ENCODE measurements at places on chromosomes 5 and 9.
A peak's percentile ranks its signal among the peaks of the same experiment; 100 is the strongest.

DNA sequence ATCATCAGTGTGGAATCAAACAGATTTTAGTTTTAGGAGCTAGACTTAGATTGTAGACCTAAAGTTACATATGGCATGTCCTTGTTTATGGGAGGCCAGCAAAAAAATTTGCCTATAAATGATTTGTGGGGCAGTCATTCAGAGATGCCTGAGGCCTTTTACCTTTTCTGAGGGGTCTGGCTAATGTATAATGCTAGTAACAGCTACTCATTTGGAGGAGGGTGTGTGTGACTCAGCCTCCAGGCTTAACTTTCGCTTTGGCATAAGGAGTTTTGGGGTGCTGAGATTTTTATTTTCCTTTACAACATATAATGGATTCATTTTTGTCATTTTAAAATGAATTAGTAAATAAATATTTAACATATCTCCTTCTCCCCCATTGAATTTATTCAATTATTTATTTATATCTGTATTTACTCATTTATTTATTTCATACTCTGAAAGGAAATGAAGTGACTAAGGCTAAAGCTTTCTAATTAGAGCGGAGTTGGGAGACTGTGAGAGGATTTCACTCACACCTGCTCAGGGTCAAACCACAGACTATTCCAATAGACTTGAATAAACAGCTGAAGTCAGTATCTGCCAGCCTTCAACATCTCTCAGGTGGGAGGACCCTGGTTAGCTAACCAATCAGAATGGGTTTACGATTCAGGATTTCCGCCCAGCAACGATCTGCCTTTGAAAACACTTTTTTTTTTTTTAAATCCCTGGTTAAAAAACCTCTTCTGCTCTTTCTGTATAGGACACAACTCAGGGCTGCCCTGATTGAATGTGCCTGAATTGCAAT lies 487.5 kb upstream of the SGCD start:
- no peak for DNase-seq

DNA sequence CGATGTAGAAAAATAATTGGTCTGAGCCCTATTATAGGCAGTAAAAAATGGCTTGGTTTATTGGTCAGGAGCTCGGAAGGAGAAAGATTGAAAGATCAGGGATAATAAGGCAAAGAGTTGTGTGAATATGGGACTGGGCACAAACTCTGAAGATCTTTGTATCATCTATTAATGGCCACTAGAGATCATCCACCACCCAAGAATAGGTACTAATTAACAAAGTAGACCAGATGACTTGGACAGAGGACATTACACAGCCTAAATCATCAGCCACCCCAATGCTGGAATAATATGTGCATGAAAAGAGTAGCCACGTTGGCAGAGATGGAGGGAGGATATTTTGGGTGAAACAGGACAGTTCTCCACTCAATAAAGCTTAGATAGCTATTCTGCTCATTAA lies 364.1 kb downstream of the EFNA5 start:
- DNase-seq = no peak

DNA sequence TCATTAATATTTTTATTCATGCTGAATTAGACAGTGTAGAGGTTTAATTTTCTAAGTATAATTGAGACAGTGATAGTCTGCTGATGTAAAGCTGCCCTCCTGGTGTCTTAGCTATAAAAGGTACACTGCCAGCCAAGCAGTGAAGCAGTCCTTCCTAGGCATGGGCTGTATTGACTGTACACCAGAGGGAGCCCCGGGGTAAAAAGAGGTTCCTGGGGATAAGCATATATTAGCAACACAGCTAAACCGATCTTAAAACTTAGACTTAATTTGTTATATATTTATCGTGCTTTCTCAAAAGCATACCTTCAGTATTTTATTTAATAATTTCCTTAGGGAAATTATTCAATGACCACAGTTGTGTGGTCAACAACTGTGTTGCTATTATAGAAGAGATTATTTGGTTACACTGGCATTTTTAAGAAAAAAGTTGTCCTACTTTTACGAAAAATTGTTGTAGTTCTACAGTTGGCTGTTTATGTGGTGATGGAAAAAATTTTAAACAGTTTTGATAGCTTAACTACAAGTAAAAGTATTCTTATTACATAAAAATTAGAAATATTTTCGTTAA lies 68.8 kb downstream of the ELL2 start:
- DNase-seq = no peak

DNA sequence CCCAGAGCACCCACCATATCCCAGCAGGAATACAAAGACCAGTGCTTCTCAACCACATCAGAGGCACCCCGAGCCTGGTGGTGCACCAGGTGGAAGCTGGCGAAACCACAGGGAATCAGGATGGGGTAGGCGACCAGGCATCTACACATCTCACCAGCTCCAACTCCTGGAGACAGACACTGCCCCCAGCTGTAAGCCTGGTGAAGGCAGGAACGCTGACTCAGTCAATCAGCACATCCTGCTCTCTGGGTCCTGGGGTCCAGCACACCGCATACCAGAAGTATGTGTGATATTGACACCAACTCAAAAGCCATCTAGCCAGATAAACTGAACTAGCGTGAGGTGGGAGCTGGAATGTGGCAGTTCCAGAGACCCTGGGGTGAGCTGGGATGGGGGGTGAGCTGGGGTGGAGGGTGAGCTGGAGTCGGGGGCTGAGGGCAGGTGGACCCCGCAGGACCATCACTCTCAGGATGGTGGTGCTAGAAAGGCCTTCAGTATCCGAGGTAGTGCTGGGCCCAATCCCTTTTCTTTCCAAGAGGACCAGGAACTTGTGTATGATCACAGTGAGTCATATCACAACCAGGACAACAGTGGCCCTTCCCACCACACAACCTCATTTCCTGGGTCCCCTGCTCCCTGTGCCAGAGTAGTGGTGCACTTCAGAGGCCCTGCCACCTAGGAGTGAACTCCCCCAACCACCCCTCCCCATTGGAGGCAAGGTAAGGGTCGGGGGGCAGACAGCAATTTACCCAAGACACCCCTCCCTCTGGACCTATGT lies 2.5 kb downstream of the DBN1 start:
- DNase-seq = no peak

GRCh38 chr5:17223367-17224185 lies 6.1 kb downstream of the BASP1 start:
- no peak for DNase-seq

- no peak for DNase-seq
Measured at GRCh38 chr9:108664309-108665255, 191.2 kb downstream of the ACTL7B start.

DNA sequence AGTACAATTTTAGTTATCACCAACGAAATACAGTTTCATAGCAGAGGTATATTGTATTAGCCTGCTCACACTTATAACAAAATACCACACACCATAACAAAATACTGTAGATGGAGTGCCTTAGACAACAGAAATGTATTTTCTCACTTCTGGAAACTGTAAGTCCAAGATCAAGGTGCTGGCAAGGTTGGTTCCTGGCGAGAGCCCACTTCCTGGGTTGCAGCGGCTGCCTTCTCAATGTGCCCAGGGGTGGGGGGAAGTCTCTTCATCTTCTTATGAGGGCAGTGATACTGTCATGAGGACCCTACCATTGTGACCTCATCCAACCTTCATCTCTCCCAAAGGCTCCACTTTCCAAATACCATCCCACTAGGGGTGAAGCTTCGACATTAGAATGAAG lies 30.5 kb upstream of the GADD45G start:
- no peak for DNase-seq

GRCh38 chr5:93163010-93163663 lies 417.9 kb downstream of the NR2F1-AS1 start:
- DNase-seq = no peak

DNA sequence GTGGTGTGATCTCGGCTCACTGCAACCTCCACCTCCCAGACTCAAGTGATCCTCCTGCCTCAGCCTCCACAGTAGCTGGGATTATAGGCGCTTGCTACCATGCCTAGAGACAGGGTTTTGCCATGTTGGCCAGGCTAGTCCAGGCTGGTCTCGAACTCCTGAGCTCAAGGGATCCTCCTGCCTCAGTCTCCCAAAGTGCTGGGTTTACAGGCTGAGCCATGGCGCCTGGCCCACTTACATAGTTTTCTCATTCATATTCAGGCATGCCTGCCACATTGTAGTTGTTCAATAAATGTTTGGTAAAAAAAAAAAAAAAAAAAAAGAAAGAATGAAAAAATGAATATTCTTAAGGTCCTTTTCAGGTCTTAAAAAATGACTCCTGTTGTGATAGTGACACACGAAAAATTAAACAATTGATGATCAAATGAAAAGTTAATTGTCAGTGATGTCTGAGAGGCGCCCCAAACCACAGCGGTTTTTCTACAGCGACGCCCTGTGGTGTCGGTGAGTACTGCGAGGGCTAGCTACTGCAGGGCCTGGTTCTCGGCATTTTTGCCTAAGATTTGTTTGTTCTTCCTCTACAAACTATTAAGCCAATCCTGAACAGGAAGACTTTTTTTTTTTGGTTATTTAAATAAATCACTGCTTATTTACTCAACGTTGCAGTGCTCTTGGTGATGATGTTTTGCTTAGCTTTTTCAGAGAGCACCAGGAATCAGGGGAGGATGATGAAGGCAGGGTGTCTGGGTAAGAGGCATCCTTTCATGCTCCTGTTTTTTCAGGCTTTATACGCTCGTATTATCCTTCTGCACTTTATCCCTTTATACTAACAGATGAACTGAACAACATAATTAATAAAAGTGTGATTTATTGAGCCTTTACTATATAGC lies 67.0 kb upstream of the DPYSL3 start:
- DNase-seq = no peak

DNA sequence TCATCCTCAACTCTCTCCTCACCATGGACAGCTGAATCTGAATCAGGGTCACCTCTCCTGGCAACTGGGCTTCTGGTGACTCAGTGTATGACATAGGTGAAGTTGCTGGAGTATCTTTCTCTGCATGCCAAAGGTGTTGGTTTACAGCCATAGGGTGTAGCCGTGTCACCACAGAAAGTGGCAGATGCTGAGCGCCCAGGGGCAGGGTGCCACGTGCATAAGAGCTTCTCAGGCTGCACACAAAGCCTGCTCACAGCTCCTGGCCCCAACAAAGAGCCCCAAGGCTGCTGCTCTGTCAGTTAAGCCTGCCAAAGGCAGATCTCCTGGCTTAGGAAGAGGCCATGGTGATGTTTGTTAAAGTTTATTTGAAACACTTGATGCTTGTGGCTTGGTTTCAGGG lies 297.7 kb upstream of the WWC1 start:
- DNase-seq = no peak

DNA sequence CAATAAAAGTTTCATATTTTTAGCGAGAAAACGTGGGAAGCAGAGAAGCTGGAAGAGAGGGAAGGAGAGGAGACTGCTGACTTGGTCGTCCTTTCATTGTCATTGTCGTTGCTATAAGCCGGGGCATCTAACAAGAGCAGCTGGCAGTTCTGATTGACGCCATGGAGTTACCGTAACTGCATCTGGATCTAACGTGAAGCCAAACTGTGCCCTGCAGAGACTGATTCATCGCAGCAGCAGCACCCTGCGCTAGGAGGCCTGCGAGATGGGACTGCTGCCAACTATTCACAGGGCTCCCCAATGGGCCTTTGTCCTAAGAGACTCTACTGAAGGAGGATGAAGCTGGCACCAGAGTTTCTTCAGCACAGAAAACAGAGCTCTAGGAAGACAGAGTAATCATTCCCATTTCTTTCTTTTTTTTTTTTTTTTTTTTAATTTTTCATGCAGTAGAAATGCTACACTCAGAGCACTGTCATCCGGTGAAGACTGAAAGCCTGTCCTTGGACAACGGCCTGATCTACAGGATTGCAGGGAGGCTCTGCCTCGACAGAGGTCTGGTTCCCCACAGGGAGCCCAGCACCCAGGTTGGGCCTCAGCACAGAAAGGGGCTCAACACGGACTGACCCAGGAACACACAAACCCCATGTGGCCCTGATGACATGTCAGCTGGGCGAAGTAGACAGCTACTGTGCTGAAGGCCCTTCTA lies 47.8 kb downstream of the RETREG1 start:
- no peak for DNase-seq

DNA sequence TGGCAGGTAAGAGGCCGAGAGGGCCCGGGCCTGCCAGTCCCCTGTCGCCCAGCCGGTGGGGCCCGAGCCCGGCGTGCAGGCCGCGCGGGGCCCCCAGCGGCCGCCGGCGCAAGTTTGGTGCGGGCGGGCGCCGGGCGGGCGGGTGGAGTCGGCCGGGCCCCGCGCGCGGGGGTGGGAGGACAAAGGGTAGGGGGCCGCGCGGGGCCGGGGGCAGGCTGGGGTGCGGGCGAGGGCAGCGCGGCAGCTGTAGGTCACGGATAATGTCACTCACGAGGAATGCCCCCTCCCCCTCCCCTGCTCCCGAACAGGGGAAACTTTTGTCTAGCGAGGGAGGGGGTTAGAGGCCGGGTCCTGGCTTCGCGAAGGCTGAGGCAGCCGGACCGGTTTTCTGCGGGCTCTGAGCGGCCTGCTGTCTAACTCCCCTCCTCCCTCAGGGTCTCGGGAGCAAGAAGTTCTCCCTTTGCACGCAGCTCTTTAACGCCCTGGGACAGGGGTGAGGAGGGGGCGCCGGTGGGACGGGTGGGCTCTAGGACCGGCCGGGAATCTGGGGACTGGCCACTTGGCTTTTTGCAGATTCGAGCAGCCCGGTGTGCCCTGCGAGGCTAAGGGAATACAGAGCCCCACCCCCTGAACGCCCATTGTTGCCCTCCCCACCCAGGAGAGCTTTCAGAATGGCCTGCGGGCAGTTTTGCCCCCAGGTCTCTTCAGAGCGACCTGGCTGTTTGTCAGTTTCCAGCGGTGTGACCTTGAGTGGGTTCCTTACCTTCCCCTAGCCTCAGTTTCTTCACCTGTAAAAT lies 21.3 kb upstream of the NDST1 start:
- peak; percentile 15 for DNase-seq
